ENCODE measurements at places on chromosomes 12 and 14.
A peak's percentile ranks its signal among the peaks of the same experiment; 100 is the strongest.

DNA sequence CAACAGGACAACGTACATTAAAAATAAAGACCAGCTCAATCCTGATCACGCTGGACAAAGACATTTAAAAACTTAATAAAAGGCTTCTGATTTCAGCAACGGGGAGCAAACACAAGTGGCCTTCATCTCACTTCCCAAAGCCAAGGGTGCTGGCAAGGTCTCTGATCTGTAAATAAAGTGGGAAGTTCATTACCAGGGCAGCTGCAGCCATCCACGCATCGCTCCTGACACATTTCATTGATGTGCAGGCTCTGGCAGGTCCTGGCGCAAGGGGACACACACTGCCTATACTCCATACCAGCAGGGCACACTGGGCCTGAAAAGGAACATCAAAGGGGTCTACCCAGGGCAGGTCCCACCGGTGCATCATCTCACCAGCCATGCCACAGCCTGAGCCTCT, 51.0 kb downstream of the VWF start:
- DNase-seq: no peak

GRCh38 chr14:84671776-84672175, 858.2 kb upstream of the FLRT2 start:
- DNase-seq: no peak

- no peak for DNase-seq
Measured at GRCh38 chr14:92937051-92937937, 14.3 kb downstream of the CHGA start.

DNA sequence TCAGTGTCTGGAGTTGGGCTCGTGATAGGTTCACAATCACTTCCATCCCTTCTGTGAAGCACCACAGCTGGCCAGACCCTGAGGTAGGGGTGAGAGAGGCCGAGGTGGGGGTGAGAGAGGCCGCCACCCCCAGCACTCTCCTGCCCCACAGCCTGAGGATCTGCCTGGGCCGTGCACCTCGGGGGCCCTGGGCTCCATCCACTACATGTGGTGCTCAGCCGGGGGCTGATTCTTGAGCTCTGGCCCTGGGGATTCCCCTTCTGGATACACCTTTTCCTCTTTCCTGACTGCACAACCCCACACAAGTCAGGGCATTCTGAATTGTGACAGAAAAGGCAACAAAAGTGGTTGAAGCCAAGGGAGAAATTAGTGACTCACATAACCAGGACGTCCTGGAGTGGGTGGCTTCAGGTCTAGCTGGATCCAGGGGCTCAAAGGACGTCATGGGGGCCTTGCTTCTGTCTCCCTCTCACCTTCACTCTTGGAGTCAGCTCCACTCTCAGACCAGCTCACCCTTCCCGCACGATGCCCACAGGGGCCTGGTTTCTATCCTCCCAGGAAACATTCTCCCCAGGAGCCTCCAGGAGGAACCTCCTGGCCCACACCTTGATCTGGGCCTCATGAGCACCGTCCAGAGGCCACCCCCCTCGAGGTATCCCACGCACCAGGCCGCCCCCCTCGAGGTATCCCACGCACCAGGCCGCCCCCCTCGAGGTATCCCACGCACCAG, 12.1 kb upstream of the FBRSL1 start:
- no peak for DNase-seq

- no peak for DNase-seq
Measured at GRCh38 chr12:41514907-41515306, 326.8 kb downstream of the PDZRN4 start.

- no peak for DNase-seq
Measured at GRCh38 chr14:68677476-68677875, 115.4 kb downstream of the ZFP36L1 start.

DNA sequence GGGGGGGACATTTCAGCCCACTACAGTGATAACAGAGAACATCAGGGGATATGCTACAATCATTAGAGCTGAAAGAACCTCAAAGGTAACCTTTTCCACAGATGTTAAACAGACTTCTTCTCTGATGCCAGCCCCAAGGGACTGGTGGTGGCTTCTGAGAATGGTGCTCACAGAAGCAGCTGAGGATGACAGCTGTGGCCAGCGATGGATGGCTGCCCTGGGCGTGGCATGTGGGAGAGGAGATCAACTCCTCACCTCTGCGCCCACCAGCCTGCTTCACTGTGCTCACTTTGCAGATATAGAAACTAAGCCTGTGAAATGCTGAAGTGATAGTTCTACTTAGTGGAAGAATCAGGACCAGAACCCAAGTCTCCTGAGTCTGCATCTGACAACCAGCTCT, 33.0 kb downstream of the FOXN3 start:
- DNase-seq: peak; percentile 54

GRCh38 chr12:63888908-63889635, 44.6 kb downstream of the SRGAP1 start:
- no peak for DNase-seq

DNA sequence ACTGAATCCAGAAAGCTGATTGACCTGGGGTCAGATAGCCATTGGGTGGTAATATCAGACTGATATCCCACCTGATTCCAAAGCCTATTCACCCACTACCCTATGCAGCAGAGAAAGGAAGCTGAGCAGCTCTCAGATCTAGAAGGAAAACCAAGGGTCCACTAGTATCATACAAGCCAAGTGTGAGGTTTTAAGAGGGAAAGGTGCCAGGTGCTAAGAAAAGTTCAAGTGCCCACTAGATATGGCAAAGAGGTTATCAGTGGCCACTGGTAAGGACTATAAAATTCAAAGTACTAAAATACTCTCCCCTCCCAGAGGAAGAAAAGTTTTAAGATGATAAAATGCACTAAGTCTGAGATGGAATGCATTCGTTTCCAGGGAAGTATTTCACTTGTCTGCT, 85.6 kb downstream of the PPM1H start:
- no peak for DNase-seq

DNA sequence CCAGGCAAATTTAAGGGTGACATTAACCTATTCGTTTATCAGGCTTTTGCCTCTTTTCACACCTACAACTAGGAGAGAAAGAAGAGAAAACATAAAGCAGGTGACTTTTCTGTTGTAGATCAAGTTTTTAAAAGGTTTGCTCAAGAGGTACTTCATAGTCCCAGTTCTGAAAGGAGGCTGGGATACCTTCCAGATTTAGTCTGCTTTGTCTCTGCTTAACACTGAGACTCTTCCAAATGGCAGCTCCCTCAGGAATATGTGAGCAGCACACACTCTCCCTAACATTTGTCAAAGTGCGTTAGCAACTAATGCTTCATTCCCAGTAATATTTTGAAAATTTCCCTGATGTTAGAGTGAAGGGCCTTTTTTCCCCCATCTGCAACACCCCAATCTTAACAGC, 133.7 kb upstream of the RASSF8 start:
- no peak for DNase-seq

DNA sequence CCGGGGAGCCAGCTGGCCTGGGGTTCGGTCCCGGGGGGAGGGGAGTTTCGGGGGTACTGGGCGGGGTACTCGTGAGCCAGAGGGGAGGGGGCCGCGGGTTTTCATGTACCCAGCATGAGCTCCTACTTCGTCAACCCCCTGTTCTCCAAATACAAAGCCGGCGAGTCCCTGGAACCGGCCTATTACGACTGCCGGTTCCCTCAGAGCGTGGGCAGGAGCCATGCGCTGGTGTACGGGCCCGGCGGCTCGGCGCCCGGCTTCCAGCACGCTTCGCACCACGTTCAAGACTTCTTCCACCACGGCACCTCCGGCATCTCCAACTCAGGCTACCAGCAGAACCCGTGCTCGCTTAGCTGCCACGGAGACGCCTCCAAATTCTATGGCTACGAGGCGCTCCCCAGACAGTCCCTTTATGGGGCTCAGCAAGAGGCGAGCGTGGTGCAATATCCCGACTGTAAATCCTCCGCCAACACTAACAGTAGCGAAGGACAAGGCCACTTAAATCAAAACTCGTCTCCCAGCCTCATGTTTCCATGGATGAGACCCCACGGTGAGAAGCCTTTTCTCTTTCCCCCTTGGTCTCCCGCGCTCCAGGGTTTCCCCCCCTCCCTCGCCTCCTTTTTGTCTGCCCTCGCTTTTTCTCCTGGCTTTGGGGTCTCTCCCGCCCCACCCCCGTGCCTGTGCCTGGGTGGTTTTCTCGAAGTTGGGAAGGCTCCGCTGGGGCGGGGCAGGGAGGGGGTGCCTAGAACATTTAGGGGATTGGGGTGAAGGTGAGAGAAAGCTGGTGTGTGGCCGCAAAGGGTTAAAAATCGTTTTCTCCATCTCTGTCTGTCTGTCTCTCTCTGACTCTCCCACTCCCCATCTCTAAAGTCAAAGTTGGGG, 627 bp downstream of the HOXC8 start:
- no peak for DNase-seq

- DNase-seq: no peak
Measured at GRCh38 chr12:82765971-82766705, 79.4 kb downstream of the TMTC2 start.

GRCh38 chr14:72903716-72904115, 9.8 kb upstream of the DPF3 start:
- DNase-seq: no peak

Measured in GM19239 (cell line).